ENCODE measurements at places on chromosomes 6 and 20.

GRCh38 chr20:63814891-63815614 lies 16.0 kb downstream of the ZBTB46 start:
- no peak for DNase-seq

GRCh38 chr20:39563349-39563748 lies 601.2 kb downstream of the DHX35 start:
- no peak for DNase-seq

GRCh38 chr6:148396411-148396810 lies 53.8 kb downstream of the SASH1 start:
- no peak for DNase-seq

DNA sequence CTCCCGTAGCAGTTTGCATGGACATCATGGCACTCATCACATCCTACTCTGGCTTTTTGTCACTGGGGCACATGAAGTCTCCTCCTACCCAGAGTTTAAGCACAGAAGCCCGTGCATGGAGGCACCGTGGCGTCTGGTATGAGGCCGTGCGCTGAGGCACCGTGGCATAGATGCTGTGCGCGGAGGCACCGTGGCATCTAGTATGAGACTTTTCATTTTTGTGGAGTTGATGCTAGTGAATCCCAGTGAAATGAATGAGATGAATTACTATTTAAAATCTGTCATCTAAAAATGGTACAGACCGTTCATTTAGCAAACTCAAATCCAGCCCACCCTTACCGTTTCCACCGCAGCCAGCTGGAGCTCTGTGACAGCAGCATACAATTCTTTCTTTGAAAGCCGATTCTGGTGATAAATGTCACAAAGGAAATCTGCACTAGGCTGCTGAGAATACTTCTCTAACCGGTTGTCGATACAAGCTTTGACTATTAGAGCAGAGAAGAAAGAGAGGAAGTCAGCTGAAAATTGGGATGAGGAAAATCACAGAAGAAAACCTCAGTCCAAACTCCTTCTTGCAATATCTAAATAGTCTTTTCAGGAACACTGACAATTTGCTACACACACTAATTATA lies 11.3 kb downstream of the CYP24A1 start:
- DNase-seq, result no peak

- DNase-seq, result peak; percentile 85
Measured at GRCh38 chr20:373171-373890, 7.2 kb upstream of the TRIB3 start.

DNA sequence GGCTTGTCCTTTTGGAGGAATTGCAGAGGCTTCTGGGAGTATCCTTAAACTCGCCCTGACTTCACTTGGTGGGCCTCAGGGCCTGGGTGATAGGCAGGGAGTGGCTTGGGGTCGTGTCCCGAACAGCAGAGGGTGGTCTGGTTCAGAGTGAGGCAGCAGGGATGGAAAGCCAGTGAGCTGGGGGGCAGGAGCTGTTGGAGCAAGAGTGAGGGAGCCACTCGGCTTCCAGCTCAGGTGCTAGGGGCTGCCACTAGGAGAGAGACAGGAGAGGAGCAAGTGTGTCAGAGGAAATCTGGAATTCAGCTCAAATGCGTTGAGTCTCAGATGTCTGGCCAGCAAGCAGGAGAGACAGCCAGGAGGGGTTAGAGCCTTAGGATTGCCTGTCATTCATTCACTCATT lies 85.8 kb downstream of the DLGAP4 start:
- DNase-seq, result no peak

DNA sequence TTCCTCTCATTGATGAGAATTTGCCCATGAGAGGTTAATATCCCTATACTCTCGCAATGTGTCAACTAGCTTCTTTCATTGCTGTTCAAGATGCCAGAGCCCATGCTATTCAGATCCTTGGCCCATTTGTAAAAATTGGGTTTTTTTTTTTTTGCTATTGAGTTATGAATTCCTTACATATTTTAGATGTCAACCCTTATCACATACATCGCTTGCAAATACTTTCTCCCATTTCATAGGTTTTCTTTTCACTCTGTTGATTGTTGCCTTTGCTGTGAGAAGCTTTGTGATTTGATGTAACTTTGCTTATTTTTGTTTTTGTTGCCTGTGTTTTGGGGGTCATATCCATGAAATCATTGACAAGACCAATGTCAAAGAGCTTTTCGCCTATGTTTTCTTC lies 32.2 kb upstream of the IPCEF1 start:
- DNase-seq, result no peak

DNA sequence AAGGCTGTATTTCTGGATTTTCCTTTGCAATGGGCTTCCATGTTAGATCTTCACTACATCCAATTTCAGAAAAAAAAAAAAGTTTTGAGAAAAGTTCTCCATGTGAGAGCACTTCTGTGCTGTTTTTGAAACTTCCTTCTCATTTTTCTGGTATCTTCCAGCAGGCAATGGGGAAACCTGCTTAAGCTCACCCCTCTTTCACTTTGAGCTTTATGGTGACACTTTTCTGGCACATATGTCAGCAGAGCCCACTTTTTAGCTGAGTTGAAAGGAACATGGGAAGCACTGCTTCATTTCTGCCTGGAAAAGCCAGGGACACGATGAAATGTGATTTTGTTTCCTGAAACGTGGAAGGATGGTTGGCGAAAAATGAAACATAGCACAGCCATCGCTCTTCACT lies 293.7 kb downstream of the PLCB1 start:
- no peak for DNase-seq

GRCh38 chr6:141152951-141153350 lies 979.8 kb upstream of the GJE1 start:
- no peak for DNase-seq

DNA sequence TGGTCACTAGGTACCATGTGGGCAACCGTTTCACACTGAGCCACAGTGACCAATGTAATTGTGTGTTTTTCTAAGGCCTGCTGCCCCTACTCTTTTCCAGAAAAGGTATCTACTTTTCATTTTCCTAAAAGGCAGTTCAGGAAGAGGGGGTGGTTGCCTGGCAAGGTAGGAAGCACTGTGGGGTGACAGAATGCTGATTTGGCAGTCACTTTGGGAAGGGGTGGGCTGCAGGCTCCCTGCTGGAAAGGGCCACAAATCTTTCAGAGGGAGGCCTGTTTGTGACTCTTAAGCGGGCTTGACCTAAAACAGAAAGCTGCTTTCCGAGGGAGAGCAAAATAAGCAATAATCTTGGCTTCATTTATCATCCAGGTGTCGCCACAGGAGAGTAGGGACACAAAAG lies 5.2 kb upstream of the NNAT start:
- no peak for DNase-seq

- DNase-seq, result no peak
Measured at GRCh38 chr6:20166210-20166609, 46.1 kb downstream of the MBOAT1 start.

Data from HL-60 (cell line).